CD4-positive, alpha-beta T cell treated with Interleukin-15 for 1 hour (primary cell): ENCODE measurements at places on chromosomes 4 and X.
A peak's percentile ranks its signal among the peaks of the same experiment; 100 is the strongest.

GRCh38 chr4:8696369-8697127 lies 104.0 kb downstream of the CPZ start:
- DNase-seq, result no peak

DNA sequence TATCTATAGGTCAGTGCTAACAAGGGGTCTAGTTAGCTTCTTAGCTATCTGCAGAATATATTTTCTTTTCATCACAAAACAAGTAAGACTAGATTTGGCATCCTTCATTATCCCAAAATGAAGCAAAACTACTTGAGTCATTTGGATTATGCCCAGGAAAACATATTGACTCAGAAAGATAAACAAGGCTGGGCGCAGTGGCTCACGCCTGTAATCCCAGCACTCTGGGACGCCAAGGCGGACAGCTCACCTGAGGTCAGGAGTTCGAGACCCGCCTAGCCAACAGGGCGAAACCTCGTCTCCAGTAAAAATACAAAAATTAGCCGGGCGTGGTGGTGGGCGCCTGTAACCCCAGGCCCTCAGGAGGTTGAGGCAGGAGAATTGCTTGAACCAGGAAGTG lies 18.0 kb upstream of the MND1 start:
- DNase-seq, result no peak

DNA sequence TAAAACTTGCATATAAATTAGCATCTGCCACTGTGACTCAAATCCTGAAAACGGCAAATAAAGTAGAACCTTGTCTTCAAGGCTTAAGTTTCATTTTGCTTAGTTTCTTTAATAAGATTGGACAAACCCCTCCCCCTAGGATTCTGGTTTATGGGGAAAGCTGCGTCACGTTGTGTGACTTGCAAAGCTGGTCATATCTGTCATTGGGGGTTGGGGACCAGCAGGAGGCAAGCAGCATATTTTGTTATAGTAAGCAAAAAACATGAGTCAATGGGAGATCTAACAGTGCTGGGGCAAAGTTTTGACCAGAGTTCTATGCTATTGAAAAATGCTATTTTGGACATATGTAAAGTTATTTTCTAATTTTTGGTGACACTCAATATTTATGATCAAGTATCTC lies 407.3 kb downstream of the PCDH18 start:
- DNase-seq, result no peak

- DNase-seq, result peak; percentile 70
Measured at GRCh38 chr4:139556724-139557555, 921 bp upstream of the SETD7 start.

DNA sequence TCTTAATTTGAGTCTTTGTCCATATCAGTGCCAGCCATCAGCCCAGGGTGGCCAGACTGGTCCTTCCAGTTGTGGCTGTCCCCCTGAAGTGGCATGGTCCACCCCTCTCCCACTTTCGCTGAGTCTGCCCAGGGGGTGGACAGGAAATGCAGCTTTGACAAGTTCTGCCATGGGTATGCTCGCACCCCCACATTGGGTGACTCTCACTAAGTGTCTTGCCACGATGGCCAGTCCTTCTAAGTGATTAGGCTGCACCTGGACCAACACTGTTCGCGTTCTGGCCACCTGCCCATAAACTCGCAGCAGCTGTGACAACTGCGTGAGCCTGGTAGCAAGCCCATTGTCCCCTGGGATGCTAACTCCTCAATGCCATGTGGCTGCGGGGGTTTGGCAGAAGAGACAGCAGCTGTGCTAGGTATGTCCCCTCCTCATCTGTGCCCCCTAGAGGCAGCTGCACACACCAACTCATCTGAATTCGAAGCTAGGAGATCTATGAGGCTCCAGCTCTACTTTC lies 10.0 kb upstream of the LNX1 start:
- DNase-seq, result no peak

DNA sequence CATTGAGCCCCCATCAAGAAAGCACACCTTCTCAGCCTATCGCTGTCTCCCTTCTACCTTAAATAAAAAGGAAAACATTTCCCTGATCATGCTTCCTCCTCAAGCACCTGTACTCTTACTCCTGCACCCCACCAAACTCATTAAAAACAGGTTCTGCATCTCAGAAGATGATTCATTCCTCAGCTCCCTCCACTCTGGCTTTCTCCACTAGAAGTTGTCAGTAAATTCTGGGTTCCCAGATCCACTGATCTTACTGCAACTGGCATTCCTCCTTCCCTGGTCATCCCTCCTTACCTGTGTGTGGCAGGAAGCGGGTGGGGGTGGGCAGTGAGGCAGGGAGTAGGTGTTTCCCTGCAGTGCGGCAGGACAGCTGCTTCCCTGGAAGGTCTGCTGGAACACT lies 108.8 kb downstream of the GPR143 start:
- DNase-seq, result no peak
